ENCODE measurements at places on chromosomes 2 and 18.

- DNase-seq: no peak
Measured at GRCh38 chr2:238095143-238095542, 5.0 kb upstream of the ESPNL start.

DNA sequence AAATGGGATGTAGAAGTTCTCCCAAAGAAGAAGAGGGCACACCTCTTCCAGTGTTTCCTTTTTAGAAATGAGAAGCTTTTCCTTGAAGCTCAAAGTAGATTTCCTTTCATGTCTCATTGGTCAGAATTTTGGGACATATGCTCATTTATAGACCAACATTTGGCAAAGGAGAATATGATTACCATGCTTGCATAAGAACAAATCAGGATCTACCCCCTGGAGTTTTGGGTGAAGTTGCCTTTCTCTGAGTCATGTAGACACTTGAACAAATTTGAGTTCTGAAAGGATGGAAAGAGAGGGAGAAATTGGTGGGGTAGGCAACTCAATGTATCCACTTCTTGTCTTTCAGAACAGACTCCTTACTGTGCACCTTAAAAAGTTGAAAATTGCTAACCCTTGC, 409.0 kb downstream of the SLC4A3 start:
- no peak for DNase-seq

DNA sequence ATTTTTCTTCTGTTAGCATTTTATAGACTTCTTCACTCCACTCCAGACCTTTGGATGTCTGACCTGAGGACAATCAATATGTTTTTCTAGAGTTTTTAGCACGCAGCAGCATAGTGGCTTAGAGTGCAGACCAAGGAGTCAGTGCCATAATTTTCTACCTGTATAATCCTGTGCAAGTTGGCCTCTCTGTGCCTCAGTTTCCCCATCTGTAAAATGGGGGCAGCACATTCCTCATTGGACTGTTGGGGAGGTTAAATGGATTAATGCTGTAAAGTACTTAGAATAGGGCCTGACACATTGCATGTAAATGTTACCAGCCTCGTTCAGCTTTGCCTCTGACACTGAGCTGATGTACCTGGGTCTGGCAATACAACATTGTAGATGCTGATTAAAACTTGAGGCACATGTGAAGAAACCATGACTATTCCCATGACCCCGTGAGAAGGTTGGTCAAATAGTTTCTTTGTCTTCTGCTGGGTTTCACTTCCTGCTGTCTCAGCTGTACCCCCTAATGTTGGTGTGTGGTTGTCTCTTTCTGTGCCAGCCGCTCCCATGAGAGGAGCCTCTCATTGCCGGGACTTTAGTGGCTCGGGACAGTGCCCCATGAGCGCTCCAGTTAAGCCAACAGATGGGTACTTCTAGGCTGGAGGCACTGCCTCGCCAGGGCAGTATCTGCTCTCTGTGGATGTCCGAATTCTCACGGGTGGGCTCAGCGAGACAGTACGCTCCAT, 125.3 kb downstream of the SH3RF3 start:
- DNase-seq: no peak

DNA sequence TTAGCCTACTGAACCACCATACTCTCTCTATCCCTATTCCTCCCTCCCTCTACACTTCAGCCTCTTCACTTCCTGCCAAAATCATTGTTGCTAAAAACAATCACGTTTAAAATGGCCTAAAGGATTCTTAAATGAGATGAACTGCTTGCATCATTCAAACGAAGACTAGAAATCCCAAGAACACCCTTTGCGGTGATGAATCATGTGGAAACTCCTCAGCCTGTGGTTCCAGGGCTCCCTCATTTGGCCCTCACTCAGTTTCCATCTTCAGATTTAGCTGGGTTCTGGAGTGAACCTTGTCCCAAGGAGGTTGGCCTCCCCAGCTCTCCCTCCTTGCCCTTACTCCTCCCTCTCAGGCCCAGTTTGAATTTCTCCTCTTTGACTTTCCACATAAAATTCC, 125.6 kb upstream of the CDC42EP3 start:
- DNase-seq: no peak

DNA sequence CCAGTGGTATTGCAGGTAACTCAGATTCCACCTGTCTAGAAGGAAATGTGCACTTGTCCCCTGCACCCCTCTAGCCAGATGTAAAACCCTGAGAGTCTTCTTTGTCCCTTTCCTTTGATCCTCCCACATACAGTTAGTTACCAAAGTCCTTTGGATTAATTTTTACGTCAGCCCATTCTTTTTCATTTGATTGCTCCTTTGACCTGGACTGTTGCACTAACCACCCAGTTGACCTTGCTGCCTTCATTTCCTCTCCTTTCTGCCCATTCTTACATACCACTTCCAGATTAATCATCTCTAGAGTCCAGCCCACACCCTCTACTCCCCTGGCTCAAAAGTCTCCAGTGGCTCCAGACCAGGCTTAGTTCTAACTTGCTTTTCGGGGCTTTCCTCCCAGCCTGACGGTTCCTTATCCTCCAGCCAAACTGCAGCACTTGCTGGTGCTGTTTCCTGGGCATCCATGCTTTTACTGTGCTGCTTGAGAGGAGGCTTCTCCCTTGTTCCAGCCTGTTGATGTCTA, 99.3 kb downstream of the SPTBN1 start:
- no peak for DNase-seq

DNA sequence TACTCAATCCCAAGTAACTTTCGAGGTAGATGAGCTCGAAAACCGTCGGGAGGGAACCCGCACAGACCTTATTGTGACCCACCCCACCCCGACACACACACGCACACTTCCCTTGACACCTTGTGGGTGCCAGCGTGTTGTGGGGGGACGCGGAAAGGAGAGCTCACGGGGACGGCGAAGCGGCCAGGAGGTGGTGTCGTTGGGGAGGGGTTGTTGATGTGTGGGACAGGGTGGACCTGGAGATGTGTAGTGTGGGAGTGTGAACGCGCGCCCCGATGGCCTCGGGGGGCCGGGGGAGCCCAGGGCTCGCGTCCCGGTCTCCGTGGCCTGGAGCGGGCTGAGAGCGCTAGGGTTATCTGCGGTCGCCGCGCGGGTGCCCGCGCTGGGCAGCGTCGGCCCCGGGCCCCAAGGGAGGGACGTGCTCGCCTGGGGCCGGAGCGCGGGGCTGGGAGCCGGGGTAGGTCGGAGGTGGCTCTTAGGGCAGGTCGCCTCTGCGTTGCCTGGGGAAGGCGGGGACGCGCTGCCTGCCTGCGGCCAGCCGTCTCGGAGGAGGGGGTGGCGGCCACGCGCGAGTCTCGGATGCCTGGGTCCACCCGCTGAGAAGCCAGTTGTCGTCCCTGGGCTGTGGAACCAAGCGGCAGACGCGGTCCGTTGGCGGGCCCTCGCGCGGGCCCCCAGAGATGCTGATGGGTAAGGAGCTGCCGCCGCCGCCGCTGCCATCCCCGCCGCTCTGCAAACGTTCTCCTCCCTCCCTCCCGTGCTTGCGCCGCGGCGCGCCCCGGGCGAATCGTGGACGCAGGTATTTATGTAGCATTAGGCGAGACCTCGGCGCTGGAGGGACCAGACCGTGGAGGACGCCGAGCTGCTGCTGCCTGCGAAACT, 1.6 kb downstream of the KLHL29 start:
- no peak for DNase-seq

GRCh38 chr2:239302808-239303557, 97.8 kb downstream of the HDAC4 start:
- DNase-seq: no peak

GRCh38 chr2:217681791-217682190, 321.0 kb downstream of the TNS1 start:
- no peak for DNase-seq

DNA sequence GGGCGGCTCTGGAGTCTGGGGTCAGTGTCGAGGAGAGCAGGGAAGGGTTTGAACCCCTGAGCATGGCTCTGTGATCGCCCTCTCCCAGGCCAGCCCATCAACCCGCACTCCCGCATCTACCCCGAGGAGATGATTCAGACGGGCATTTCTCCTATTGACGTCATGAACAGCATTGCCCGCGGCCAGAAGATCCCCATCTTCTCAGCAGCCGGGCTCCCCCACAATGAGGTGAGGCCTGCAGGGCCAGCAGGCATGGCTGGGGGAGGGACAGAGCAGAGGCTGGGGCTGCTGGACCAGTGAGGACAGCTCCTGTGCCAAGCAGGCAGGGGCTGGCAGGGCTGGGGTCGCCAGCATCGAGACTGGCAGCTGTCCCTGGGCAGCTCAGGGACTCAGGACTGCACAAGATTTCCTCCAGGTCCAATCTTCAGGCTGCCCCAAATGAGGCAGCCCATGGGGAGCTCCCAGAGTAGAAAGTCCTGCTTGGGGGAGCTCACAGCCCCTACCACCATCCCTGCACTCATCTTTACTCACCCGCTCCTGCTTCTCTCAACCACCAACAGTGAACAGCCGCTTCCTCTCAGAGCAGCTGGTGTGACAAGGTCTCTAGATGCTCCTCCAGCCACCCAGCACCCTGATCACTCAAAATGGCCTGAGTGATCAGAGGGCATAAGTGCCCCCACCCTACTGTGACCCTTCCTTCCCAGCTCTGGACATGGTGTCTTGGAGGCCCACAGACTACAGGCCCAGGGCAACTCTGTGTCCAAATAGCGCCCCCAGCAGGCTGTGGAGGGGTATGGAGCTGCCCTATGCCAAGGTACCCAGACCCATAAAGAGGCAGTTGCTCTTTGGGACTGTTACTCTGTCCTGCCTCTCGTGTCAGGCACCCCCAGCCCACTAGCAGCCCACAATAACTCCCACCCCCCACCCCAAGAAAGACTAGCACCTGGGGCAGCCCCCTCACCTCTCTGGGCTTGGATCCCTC, 18.3 kb upstream of the ANKRD53 start:
- no peak for DNase-seq

GRCh38 chr2:11397513-11397912, 53.1 kb upstream of the ROCK2 start:
- DNase-seq: no peak

DNA sequence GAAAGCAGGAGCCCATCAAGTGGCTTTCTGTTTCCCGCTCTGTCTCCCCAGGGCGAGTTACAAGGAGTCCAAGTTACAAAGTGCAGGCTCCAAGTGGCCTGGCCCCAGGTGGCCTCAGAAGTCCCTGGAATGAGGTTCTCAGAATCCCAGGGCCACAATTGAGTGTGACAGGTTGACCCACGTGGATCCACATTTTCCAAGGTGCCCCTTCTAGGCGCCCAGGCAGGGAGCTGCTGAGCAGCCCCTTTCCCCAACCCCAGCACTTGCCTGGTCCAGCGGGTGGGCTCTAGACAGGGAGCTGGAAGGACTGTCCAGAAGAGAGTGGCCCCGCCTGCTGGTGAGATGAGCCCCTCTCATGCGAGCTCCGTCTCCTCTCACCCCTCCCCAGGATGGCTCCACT, 253.4 kb downstream of the CYP26B1 start:
- no peak for DNase-seq

- no peak for DNase-seq
Measured at GRCh38 chr2:18136881-18137475, 258.5 kb downstream of the KCNS3 start.

- DNase-seq: no peak
Measured at GRCh38 chr2:240260664-240261063, 120.2 kb upstream of the OTOS start.

DNA sequence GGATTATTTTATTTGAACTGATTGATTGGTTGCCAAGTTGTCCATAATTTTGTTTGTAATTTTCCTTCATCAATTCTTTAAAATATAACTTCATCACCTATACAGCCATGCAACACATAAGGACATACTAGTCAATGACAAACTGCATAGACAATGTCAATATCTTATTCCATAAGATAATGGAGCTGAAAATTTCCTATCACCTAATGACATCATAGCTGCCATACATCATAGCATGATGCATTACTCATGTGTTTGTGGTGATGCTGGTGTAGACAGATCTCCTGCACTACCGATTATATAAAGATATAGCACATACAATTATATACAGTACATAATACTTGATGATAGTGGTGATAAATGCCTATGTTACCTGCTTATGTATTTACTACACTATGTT, 369.8 kb upstream of the NT5C1B start:
- DNase-seq: no peak

GRCh38 chr2:60641811-60642788, 88.6 kb upstream of the BCL11A start:
- DNase-seq: no peak

- no peak for DNase-seq
Measured at GRCh38 chr2:84640411-84640810, 124.1 kb downstream of the DNAH6 start.

GRCh38 chr2:42878581-42878980, 86.2 kb upstream of the HAAO start:
- DNase-seq: no peak

DNA sequence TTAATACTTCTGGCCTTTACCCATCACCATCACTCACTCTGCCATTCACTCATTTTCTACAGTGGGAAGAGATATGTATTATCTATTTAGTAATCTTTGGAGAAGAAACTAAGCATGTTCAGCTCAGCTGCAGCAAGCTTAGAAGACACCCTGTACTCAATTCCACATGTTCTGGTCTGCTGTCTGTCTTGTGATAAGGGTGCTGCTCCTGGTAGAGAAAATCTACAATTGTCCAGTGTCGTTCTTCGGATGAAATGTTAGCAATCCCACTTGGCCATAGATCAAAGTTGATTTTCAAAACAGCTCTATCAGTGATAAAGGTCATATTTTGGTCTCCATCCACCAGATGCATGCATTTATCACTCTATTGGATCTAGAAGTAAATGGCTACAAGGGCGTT, 337.1 kb downstream of the LRRTM4 start:
- no peak for DNase-seq

DNA sequence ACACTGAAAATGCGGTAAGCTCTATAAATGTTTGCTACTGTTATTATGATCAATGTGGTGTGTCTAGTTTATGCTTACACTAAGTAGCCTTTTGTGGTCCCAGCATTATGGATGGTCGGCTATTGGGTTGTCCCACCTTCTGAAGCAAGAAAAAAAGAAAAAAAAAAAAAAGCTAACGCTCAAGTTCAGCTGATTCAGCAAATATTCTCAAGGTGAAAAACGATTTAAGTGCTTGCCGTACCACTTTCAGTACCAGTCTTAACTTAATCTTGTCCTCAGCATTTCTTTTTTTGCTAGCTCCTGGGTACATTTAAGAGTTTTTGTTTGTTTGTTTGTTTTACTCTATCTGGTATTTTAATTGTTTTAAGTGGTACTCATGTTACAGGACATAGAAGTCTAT, 87.5 kb downstream of the MBD5 start:
- DNase-seq: no peak

- no peak for DNase-seq
Measured at GRCh38 chr2:119178776-119179175, 20.2 kb upstream of the C1QL2 start.

DNA sequence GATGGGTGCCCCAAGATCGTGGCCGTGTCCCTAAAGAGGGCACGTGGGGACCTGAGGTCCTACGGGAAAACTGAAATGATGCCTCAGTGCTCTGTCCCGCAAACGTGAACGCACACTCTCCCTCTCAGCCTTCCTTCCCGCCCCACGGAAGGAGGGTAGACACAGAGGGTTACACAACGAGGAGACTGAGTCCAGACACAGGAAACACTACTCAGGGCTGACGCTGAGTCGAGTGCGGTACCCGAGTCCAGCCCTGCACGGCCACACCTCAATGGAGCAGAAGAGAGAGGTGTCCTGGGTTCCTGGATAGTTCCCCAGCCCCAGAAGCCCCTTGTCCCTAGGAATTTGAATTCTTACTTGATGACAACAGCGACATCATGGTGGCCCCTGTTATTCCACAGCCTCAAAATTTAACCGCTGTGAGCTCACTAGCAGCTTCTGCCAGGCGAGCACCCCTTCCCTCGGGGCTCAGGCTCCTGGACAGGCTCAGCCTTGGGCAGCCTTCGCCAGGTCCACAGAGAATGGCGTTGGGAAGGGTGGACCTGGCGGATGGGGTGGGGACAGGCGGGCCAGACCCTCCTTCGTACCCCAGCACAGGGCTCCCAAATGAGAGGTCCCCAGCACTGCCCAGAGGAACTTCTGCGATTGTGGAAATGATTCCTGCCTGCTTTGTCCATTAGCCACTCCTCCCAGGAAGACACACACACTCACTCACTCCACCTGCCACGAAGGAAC, 980 bp upstream of the RNPEPL1 start:
- DNase-seq: no peak
